ENCODE measurements at places on chromosomes 6 and 20.

DNA sequence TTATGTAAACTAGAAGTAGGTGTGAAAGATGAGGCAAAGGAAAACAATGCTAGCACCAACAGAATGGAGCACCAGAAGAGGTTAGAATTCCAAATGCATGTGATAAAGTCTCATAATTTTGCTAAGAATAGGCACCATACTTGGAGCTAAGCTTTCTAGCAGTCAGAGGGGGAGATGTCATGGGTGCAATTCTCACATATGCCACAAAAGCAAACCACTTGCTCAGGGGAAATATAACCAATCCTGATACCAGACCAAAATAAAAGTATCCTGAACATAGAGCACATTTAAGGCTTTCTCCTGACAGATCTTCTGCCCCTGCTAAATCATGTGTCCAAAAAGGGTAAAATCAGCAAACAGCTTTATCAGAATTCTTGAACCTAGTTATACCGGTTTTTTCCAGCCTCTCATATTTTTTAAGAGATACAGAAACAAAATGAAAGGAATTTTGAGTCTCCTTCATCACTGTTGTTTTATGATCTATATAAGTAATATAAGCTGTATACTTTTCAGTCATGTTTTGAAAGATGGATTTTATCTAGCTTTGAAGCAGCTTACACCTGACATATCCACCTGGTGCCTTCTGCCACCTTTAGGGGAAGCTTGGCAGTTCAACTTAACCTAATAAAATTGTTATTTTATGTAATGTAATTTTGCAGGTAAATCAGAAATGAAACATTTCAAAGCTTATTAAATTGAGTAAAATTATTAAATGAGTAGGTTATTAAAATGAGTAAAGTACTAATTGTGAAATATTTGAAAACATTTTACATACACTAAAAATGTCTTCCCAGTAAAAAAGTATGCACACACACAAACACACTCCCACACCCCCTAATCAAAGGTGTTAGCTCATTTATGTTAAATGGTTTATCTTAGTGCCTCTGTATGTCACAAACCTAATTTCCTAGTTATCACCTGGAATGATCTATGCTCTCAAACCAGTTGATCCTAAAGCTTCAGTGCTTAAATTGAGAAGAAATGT, 2.8 kb downstream of the SPO11 start:
- DNase-seq: no peak

DNA sequence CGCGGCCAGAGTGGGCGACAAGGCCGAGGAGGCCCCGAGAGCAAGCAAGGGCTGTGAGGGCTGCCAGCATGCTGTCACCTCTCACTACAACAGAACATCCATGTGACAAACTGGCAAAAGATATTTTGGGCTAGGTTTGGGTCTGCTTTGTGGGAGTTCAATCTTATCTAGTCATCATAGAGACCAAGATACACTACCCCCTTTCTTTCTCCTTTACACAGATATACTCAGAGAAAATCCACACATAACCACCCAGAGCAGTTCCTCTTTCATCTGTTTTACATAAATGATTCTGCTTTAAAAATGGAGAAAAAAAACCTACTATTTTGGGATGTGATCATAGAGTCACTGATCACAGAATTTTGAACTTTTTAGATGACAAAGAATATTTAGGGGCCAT, 16.8 kb downstream of the SOX4 start:
- no peak for DNase-seq

DNA sequence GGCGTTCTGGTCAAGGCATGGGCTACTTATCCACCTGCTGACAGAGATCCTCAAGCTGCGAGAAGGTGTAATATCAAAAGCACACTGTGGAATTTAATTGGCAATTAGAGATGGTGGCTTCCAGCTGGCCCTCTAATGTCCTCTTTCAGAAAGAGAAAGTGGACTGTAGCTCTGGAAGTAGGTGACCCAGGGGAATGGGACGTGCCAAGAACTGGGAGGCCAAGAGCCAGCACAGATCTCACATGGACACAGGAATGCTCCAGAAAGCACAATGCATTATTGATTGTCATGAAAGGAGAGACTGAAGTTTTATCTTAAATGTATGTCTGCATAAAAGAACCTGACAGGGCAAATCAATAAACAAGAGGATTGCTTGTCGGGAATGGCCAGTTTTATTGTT, 198.6 kb upstream of the CDH4 start:
- DNase-seq: no peak

DNA sequence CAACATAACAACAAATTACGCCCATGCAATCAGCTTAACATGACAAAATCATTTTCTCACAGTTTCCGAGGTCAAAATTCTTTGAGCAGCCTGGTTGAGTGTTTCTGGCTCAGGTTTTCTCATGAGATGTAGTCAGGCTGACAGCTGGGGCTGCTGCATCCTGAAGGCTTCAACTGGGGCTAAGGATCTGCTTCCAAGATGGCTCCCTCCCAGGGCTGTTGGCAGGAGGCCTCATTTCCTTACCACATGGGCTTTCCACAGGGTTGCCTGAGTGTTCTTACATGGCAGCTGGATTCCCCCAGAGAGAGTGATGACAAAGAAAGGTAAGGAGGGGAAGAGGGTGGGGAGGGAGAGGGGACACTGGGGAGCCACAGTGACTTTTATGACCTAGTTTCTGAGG, 63.1 kb upstream of the NNAT start:
- DNase-seq: no peak

GRCh38 chr6:34865107-34865506, 22.7 kb downstream of the TAF11 start:
- no peak for DNase-seq

GRCh38 chr20:21498635-21499034, 15.2 kb downstream of the NKX2-2 start:
- DNase-seq: no peak

DNA sequence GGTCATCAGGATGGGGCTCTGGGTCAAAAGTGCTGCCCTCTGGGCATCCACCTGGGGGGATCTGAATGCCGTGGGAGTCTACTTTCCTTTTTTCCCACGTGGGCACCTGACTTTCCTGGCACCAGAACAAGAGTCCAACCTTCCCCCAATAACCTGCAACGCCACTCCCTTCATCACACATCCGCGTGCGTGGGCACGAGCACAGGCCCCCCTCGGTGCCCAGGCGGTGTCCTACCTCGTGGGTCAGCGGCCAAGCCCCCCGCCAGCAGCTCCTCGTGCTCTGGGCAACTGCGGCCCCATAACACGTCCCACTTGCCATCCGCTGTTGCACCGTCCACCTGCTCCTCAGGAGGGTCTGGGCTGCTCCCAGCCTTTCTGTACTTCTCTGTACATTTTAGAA, 87.0 kb downstream of the YTHDF1 start:
- peak; percentile 25 for DNase-seq

- no peak for DNase-seq
These were observed 59.5 kb downstream of the ID4 start for GRCh38 chr6:19896693-19897010.

DNA sequence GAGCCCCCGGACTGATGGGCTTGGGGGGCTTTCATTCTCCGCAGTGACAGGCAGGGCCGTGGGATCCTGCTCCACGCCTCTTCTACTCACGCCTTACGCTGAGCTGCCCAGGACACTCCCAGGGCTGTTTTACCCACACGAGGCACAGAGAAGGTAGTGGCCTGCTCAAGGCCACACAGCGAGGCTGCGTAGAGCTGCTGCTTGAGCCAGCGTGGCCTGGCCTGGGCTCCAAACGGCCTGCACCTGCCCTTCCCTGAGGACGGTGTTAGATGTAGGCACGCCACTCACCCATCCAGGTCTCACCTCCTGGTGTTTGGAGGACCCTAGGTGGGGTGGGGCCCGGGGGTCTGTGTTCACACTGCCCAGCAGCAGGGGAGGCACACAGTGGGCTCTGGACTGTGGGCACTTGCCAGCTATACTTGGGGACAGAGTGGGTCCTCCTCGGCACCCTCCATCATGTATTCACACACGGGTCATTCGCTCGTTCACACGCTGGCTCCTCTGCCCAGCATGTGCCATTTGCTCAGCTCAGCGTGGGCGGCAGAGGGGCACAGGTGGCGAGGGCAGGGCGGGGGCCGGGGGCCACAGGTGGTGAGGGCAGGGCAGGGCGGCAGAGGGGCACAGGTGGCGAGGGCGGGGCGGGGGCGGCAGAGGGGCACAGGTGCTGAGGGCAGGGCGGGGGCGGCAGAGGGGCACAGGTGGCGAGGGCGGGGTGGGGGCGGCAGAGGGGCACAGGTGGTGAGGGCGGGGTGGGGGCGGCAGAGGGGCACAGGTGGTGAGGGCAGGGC, 18.4 kb upstream of the RBBP8NL start:
- DNase-seq: no peak

- no peak for DNase-seq
These were observed 288.8 kb downstream of the ADGB start for GRCh38 chr6:146887447-146888077.

- no peak for DNase-seq
These were observed 299.7 kb upstream of the PRDM1 start for GRCh38 chr6:105786449-105786848.

DNA sequence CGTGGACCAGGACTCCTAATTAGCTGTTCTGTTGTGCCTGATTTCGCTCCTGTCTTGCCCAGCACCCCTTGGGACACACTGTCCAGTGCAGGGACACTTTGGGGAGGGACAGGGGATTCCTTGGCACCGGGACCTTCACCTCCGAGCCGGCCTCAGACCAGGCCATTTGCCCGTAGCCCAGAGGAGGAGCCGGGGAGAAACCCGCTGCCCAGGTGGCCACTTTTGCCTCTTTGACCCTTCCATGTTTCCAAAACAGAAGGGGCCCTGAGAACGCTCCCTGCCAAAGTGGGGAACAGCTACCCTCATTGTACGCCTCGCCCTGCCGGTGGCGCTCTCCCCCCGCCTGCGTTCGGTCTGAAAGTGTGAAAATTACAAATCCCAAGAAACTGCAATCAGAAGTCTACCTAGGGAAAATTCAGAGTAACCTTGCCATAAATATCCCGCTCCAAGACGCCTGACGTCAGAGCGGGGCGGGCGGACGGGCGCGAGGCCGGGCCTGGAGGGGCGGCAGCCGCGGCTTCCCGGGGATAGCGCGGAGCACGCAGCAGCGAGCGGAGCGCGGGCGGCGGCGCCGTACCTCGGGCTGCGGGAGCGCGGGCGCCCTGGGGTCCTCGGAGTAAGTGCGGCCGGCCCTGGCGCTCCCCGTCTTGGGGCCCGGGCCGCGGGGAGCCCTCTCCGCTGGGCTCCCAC, at the start of gene DAAM2:
DAAM2 (plus strand) TSS at position 527 of the 690 bp plus-strand sequence. CDS start 63,927 bp downstream, outside the sequence.
- DNase-seq: peak; percentile 71

DNA sequence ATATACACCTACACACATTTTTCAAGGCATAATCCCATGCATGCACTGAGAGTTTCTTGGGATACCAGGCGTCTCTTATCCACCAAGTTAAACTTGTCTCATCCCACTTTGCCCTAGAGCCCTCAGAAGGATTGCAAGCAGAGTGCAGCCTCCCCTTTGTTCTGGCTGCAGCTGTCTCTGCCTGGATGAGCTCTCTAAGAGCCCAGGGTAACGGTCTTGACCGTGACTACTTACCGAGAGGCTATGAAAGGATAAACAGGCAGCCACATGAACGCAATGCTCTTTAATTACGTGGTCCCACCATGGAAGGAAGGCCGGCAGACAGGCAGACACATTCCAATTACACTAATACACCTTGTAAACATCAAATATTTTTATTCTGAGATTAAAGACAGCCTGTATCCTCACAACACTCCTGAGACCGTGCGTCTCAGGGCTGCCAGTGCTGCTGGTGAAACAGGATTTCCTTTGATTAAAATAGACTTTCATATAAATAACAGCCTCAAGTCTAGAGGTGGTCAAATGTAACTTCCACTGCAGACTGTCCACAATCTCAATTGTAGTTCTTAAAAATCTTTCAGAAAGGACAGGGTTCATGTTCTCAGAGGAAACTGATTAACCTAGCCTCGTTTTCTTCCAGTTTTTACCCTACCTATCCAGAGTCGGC, 210.0 kb upstream of the PRDM1 start:
- DNase-seq: no peak

GRCh38 chr6:144160431-144161005, 10.2 kb downstream of the STX11 start:
- no peak for DNase-seq

DNA sequence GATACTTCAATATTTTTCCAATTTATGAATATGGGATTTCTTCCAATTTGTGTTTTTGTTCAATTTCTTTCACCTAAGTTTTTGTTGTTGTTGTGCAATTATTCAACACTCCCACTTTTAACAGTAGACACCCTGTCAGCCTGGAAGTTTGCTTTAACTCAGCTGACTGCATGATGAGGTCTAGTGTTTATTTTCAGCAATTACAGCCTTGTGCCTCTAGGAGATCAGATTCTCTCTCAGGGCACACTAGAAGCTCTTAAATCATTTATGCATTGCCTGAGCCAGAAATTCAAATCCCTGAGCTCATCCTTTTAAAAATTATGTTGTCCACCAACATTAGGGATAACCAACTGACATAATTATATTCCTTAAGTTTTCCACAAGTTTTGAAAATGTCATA, 85.7 kb downstream of the MRAP2 start:
- no peak for DNase-seq

GRCh38 chr20:50190251-50191064, at the start of gene CEBPB:
CEBPB (plus strand) TSS chr20:50190830; CDS start chr20:50191034, 204 bp downstream.
- DNase-seq: peak; percentile 95

- no peak for DNase-seq
These were observed 13.1 kb downstream of the B4GALT5 start for GRCh38 chr20:49700411-49701185.

Measured in suprapubic skin (tissue), 4 donors.